ENCODE measurements at places on chromosomes 12 and 14.

GRCh38 chr14:64934338-64934929, 8.1 kb downstream of the GPX2 start:
- no peak for DNase-seq

GRCh38 chr12:110846615-110847566, at the start of gene CCDC63:
Gene CCDC63, plus strand, starts transcription at chr12:110846987. Its CDS starts 5,968 bp downstream, at chr12:110852955.
- peak; percentile 45 for DNase-seq

DNA sequence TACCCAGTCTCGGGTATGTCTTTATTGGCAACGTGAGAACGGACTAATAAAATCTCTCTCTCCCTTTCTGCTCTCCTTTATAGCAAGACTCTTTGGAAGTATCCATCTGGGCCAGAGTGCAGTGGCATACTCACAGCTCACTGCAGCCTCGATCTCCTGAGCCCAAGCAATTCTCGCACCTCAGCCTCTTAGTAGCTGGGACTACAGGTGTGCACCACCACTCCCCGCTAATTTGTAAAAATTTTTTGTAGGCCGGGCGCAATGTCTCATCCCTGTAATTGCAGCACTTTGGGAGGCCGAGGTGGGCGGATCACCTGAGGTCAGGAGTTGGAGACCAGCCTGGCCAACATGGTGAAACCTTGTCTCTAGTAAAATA, 33.2 kb upstream of the PPP2R5C start:
- DNase-seq, result no peak

DNA sequence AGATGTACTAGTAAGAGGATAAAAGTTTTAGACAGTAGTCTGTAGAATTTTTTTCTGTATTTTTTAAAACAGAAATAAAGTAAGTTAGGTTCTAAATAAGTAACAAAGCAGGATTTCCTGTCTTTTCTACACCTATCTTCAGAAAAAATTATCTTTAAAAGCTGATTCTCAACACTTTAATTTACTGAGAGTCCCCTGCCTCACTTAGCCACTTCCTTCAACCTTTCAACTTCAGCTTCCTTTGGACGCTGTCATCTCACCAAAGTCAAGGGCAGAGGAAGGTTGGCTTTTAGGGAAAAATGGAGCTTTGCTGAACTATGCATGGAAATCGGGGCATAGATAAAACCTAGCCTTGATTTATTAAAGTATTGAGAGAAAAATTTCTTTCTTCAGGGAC, 44.9 kb upstream of the CERS5 start:
- no peak for DNase-seq

GRCh38 chr12:129610601-129611120, 293.2 kb downstream of the TMEM132D start:
- DNase-seq, result no peak

DNA sequence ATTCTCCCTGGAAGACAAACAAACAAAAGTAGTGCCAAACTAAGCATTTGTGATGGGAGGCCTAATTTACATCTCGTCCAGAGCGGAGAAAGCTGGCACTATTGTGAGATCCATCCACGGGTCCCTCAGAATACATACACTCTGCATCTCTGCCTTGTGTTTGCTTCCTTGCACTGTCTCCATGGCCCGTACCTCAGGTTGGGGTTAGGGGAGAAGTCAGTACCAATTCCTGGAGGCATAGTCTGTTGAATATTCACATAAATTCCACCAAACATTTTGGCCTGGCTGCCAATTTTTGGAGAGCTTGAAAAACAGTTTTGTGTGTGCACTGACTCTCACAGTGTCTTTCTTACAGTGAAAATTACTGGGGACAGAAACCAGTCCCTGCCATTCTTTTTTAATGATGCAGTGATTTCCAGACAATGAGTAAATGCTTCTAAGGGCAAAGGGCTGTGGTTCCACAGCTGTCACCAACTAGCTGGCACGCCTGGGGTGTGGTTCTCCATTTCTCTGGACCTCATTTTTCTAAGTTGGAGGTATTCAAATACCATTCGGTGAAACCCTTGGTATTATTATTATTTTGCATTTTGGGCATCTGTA, 119.7 kb upstream of the HIF1A start:
- no peak for DNase-seq

- DNase-seq, result no peak
These were observed 10.5 kb downstream of the EVL start for GRCh38 chr14:100075681-100076080.

GRCh38 chr12:53199700-53200099, 7.4 kb downstream of the ITGB7 start:
- no peak for DNase-seq

DNA sequence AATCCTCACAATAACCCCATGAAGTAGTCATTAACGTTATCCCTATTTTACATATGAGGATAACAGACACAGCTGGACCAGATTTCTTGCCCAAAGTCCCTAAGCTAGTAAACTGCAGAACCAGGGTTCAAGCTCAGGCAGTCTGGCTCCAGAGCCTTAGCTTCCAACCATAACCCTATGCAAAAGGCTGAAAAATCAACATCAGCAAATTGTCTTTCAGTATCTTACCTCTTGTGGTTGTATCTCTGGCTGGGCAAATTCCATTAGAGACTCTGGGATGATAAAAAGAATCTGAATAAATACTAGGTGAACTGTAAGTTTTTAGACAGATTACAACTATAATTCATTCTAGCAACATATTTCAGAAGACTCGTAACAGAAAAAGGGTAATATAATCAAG, 24.7 kb downstream of the CAPRIN2 start:
- no peak for DNase-seq

GRCh38 chr12:66176105-66176900, 6.5 kb upstream of the TMBIM4 start:
- no peak for DNase-seq

DNA sequence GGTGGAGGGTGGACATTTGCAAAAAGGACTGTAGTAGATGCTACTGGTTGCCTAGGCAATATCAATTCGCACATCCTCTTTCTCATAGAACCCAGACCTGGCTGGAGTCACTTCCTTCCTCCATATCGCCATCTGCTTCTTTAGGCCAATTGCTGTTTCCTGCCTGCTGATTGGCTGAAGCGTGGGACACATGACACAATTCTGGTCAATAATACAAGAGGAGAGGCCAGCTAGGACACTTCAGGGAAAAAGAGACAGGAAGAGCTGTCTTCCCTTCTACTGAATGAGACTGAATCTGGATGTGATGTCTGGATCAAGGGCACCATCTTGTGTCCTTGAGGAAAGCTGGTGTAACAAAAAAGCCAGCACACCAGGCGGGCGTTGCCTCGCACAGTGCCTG, 53.8 kb downstream of the TRPV4 start:
- no peak for DNase-seq

Data from adrenal gland (tissue), 19 donors.